ENCODE measurements at places on chromosomes 3 and 15.

DNA sequence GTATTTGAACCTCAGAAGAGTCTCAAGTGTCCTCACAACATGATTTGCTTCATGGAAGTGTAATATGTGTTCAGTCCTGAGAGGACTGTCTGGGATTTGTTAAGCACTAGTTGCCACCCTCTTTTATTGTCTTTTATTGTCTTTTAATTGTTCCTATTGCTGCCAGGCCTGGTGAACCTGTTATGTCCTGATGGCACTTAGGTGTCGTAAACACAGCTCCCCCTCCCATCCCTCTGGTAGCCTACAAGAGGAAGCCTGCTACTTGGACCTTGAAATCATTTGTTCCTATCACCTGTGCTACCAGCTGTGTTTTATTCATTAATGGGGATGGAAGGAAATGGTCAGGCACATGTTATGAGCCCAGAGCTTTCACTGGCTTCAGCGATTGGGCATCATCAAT is 19.3 kb downstream of the CCNB2 start:
- no peak for DNase-seq

- DNase-seq, result no peak
Observed at GRCh38 chr15:67792250-67792942, 32.9 kb upstream of the SKOR1 start.

DNA sequence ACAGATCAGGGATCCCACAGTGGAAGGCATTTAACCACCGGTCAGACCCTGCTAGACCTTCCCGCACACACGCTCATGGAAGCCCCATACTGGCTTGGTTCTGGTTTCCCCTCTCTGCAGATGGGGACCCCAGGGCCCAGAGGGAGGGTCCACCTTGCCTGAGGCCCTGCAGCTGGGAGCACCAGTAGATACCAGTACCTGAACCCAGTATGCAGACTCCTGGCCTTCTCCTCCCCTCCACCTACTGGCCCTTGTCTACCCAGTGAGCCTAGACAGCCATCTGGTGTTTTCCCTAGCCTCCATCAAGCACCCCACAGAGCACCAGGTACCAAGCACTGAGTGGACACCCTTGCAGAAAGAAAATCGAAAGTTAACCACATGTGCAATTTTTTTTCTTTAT is 65.1 kb downstream of the MEGF11 start:
- DNase-seq, result no peak

GRCh38 chr3:143718463-143718862 is 129.8 kb downstream of the SLC9A9 start:
- DNase-seq, result no peak

DNA sequence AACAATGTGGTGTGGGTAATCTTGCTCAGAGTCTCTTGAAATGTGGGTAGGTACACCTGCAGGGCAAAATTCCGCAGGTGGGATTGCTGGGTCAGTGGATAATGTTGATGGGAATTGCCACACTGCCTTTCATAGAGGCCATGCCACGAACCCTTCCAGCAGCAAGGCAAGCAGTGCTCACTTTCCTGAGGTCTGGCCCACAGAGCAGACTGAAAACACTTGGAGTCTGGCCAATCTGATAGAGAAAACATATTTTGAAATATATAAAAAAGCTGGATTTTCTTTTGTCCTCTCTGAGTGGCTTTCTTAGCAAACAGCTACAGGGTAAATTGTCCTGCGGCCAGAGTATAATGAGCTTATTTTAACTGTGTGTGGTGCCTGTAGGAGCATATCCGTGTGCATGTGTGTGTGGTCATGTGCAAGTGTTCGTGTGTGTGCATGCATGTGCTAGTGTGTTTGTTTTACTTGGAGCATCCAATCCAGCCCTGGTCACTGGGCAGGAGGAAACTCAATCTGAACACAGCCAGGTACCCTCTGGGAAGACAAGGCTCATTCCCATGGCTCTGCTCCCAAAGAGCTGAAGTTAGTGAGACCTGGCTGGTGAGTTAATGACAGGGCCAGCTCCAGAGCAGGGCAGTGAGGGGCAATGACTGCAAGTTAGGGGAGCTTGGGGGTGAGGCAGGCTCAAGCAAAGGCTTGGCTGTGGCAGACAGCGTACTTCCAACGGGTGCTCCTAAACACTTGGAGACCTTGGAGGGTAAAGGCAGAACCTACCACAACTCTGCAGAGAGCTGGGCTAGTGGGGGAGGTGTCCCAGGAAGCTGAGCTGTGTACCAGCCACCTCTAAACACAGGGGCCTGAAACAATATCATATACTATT is 91.3 kb downstream of the PLXNA1 start:
- no peak for DNase-seq

DNA sequence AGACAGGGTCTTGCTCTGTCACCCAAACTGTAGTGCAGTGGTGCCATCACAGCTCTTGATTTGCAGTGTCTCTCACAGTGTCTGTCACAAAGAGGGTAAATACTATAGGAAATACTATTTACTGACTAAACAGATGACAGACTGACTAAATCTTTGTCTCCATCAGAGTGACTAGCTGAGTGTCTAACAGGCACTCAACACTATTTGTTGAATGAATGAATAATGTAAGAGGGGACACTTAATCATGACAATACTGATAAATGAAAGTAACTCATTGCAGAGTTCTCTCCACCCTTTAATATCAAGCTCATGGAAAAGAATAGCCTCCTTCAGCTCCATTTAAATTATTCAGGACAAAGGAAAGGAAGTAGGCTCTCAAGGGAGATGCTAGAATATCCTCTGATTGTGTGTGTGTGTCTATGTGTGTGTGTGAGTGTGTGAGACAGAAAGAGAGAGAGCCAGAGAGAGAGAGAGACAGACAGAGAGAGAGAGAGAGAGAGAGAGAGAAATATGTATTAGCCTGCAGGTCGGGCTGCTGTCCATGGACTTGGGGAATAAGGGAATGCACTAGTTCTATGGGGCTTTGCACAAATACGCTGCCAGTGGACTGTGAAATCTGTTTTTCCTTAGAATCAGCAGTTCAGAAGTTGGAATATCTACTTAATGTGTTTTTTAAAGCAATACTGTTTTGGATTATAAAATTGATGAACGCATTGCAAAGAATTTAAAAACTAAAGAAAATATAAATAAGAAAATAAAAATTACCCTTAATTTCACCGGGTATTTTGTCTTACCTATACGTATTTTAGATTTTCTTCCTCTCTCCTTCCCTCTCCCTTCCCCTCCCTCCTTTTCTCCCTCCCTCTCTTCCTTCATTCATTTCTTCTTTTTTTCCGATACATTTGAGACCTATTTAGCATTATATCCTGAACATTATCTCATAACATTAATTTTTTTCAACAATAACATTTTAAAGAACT is 132.9 kb upstream of the LRIG1 start:
- no peak for DNase-seq

GRCh38 chr3:41290736-41291135 is 91.4 kb downstream of the CTNNB1 start:
- DNase-seq, result no peak

- DNase-seq, result no peak
Observed at GRCh38 chr15:67506775-67507747, 13.9 kb upstream of the C15orf61 start.

- no peak for DNase-seq
Observed at GRCh38 chr3:136943436-136943835, 14.3 kb upstream of the IL20RB start.

DNA sequence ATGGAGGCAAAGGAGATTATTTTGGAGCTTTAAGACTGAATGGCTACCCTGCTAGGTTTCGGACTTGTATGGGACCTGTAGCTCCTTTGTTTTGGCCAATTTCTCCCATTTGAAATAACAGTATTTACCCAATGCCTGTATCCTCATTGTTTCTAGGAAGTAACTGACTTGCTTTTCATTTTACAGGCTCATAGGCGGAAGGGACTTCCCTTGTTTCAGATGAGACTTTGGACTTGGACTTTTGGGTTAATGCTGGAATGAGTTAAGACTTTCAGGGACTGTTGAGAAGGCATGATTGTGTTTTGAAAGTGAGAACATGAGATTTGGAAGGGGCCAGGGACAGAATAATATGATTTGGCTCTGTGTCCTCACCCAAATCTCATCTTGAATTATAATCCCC is 10.5 kb downstream of the EIF5A2 start:
- no peak for DNase-seq

DNA sequence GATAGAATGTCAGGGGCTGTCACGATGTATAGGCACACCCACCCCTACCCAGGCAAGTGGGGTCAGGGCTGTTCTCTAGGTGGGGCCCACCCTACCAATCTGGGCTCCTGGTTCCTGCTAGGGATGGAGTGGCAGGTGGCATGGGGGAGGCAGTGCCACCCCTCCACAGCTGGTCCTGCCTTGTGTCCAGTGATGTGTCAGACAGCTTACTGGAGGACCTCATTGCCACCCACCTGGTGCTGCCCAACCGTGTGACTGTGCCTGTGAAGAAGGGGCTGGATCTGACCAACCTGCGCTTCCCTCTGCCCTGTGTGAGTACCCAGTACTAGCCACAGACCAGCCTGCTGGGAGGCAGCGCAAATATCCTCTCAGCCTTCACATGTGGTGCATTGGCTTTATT is 27.5 kb downstream of the ESYT3 start:
- DNase-seq, result no peak

GRCh38 chr15:52172869-52173268 is 18.3 kb downstream of the GNB5 start:
- no peak for DNase-seq

- no peak for DNase-seq
Observed at GRCh38 chr15:41692049-41692448, 31.8 kb downstream of the MGA start.

DNA sequence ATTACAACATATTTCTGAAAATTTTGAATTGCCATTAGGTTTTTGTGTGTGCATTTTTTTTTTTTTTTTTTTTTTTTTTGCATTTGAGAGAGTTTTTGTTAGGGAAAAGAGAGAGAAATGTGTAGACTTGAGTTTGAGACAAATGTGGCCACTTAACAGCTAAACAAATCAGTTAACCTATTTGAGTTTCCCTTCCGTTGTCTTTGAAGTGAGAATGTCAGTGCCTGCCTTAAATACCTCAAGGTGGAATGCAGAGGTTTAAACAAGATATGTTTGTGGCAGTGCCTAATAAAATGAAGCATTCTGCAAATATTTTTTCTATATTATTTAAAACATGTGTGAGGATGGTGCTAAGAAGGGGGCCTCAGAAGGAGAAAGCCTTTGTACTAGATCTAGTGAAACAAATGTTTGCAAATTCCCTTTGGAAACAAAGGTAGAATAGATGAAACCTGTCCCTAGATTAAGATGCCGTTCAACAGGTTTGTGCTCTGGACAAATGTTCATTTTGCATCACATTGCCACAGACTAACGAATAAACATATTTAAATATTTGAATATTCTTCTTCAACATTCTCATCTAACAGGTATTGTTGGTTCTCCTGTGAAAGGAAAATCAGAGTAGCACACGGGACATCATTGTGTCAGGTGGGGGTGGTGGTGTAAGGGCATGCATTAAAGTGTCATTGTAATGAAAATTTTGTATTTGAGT is 80.7 kb downstream of the SATB1 start:
- DNase-seq, result no peak

DNA sequence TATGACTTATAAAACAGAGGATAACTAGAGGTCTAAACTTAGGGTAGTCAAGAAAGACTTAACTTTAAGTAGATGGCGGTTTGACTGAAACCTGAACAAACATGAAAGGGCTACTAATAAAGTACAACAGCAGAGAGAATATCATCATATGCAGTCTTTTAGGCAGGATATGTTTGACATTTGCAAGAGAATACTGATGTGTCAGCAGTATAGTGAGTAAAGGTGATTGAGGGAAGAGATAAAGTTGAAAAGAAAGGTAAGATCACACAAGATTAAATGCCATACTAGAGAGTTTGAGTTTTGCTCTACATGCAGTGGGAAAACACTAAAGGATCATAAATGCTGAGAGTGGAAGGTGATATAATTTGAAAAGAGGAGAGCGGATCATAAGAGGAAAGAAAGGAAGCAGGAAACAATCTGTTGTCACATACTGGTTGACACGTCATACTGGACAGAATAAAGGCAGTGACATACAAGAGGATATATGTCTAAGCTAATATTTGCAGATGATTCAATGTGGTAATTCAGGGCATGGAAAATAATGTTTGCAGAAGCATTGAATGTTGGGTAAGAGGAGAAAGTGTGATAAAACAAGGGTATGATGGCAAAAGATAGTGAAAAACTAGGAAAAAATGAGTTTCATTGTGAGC is 223.0 kb downstream of the EPHA6 start:
- DNase-seq, result no peak

DNA sequence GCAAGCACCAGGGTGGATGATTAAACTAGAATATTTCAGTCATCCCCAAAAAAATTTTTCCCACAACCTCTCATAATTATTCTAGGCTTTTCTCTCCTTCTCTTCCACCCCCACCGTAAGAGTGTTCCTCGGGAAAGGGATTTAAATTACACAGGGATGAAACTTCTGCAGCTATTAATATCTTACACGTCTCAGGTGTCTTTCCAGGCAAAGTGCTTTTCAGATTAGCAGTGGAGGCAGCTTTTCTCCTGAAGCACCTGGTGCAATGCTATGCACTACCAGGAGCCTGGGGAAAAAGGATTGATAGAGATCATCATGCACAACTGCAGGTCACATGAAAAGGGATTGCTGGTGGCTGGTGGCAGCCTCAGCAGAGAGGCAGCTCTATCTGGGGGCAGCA is 250.4 kb downstream of the NTRK3 start:
- DNase-seq, result no peak

- DNase-seq, result no peak
Observed at GRCh38 chr15:82768414-82769054, 37.3 kb downstream of the FSD2 start.

DNA sequence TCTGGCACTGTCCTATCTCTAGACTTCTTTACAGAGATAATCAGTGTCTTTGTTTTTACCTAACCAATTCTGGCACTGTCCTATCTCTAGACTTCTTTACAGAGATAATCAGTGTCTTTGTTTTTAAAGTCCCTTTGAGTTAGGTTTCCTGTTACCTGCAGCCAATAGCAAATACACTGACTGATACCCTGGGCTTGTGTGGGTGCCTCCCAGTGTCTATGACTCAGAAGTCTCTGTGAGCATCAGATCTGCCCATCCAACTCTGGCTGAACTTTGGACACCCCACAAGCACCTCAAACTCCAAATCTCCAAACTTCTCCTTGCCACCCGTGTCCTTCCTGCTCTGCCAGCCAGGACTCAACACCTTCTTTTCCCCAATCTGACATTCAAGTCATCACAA is 30.4 kb downstream of the SLC41A3 start:
- no peak for DNase-seq

- DNase-seq, result no peak
Observed at GRCh38 chr3:188108703-188109412, 45.1 kb upstream of the LPP start.

GRCh38 chr3:17055374-17056276 is 170.9 kb downstream of the PLCL2 start:
- DNase-seq, result no peak

- DNase-seq, result no peak
Observed at GRCh38 chr15:45919806-45920205, 285.0 kb downstream of the SQOR start.

- no peak for DNase-seq
Observed at GRCh38 chr3:42999632-43000031, 20.5 kb downstream of the GASK1A start.

- DNase-seq, result no peak
Observed at GRCh38 chr3:77362936-77363335, 323.0 kb downstream of the ROBO2 start.

Measured in CD4-positive, alpha-beta T cell treated with Interleukin-6 at 100 ng/mL for 8 hours (primary cell).